ENCODE measurements at places on chromosomes 11 and 22.

- DNase-seq, result no peak
Measured at GRCh38 chr11:77517226-77517625, 43.3 kb upstream of the PAK1 start.

- peak; percentile 76 for DNase-seq
Measured at GRCh38 chr11:45541693-45542434, 123.6 kb downstream of the CHST1 start.

- DNase-seq, result no peak
Measured at GRCh38 chr22:47600281-47600680, 837.8 kb downstream of the TBC1D22A start.

GRCh38 chr11:13745165-13745564, 76.7 kb downstream of the FAR1 start:
- DNase-seq, result no peak

DNA sequence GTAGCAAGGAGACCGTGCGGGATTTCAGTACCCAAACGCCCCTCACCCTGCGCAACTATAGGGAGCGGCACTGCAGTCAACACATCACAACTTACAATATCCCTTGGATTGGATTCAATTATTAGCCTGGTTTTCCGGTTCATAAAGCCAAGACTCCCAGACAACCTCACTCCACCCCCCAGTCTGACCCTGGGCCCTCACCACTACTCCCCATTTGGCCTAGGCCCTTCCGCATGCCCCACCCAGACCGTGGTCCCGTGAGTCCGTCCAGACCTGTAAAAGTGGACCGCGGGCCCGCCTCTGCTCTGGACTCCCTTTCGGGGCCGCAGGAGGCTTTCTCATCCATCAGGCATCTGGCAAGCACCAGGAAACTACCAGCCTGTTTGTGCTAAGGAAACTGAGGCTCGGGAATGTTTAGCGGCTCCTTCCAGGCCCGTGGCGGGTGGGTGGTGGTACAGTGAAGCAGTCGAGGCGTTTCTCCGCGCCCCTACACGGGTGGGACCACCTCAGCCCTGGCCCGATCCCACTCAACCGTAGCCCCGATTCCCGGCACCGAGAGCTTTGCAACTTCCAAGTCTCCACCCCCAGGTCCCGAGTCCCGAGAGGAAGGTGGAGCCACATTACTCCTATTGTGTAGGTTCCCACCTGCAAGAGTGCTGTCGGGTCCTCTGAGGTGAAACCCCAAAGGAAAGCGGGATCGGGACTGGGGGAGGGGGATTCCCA, 679 bp upstream of the DPP3 start:
- DNase-seq, result no peak

DNA sequence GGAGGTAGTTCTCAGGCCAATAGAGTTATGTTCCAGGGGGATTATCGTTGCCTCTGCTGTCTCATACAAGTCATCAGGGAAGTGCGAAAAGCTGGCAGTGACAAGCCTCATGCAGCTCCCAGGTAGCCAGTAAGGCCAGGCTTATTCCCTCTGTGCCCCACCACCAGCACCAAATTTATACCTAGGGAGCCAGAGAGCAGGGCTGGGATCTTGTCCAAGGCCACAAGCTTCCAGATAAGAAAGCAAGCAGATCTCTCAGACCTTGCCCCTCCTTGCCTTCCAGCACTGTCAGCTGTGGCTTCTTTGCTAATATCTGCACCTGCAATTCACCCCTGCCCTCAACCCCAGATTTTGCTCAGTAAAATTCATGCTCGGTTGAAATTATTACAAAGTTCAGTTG, 206.3 kb upstream of the FAT3 start:
- DNase-seq, result no peak

- DNase-seq, result no peak
Measured at GRCh38 chr11:11345099-11345498, 8.0 kb downstream of the CSNK2A3 start.

GRCh38 chr11:2294926-2295290, 6.8 kb downstream of the C11orf21 start:
- DNase-seq, result no peak

- DNase-seq, result no peak
Measured at GRCh38 chr11:118911113-118911879, 14.4 kb downstream of the BCL9L start.

GRCh38 chr11:75760710-75761493, 7.7 kb upstream of the DGAT2 start:
- DNase-seq, result no peak

GRCh38 chr11:72039031-72039855, 40.5 kb downstream of the IL18BP start:
- peak; percentile 35 for DNase-seq

DNA sequence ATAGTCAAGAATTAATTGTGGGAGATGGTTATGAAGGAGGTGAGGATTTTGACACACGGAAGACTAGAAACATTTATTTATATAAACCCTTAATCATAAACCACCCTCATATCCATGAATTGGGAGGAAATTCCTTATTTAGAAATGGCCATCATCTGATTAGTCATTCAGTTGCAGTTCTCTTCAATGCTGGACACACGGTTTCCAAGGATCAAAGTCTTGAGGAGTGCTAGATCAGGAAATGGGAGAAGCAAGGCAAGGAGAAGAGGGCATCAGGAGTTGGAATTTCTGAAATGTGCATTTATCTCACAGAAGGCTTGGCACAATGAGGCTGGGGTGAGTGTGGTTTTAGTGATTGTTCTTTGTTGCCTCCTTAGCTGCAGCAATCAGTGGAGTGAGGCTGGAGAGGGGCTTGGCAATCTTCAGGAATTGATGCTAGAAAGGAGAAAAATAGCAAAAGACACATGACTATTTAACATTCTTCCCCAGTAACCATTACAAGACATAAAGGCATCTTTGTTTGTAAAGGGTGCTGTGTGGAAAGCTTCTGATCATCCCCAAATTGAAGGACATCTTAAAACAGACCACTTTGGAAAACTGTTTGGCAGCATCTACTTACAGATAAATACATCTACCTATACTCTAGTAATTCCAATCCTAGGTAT, 21.6 kb upstream of the GDPD4 start:
- DNase-seq, result no peak

DNA sequence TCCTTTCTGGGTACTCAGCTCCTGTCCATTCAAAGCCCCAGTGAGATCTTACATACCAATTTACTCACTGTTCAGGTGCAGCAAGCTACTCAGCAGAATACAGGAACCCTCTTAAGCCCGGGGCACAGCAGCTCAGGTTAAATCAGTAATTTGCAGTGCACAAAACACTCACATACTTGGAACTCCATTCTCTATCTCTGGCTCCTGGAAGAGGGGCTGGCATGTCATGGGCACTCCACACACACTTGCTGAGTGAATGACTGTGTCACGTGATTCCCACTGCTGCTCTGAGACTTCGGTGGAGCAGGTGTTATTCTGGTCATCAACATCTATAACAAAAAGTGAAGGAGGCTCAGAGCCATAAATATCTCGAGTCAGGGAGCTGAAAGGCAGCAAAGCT, 157.3 kb upstream of the BDNF start:
- DNase-seq, result no peak

DNA sequence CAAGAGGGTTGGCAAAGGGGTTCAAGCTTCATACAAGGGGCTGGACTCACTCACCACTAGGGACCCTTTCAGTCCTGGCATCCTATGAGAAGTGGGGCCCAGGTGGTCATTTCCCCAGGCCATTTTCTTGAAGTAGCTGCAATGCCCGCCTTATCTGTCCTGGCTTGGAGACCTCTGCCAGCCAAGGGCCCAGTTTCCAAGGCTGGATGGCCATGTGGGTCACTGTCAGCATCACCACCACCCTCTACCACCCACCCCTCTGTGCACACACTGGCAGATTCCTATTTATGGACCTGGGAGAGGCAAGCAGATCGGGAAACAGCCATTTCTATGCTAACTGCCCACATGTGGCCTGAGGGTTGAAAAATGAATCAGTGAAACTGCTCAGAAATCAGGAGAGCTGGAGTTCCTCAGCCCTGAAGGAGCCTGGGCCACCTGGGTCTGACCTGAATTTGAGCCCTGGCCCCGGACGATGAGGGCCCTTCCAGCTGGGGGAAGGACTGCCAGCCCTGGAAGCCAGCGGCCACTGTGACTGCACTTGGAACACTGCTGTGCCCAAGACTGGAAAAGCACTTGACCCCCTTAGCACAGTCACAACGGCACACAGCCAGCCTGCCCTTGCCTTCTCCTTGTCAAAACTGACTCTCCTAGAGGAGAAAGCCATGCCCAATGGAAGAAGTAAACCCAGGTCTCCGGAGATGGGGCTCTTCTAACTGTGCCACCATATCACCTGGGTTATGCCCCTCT, 442.2 kb downstream of the BUD13 start:
- no peak for DNase-seq

- no peak for DNase-seq
Measured at GRCh38 chr11:68687311-68687710, 3.0 kb downstream of the GAL start.

- DNase-seq, result peak; percentile 67
Measured at GRCh38 chr22:45212306-45212709, 28.4 kb downstream of the KIAA0930 start.

DNA sequence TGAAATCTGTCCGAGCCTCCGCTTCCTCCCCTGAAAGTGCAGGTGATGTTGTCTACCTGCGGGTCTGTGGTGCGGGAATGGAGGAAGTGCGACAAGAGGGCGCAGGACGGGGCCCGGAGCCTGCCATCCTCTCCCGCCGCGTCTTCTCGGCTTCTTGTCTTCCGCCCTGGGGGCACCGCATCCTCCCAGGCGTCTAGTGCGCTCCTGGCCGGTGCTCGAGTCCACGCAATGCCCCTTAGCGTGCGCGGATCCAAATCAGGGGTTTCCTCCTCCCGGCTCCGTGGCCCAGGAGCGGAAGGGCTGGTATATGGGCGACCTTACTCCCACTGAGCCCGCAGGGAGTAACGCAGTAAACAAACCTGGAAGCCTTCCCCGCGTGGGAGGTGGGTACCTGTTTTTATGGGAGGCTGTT, 405 bp downstream of the SFI1 start:
- no peak for DNase-seq

DNA sequence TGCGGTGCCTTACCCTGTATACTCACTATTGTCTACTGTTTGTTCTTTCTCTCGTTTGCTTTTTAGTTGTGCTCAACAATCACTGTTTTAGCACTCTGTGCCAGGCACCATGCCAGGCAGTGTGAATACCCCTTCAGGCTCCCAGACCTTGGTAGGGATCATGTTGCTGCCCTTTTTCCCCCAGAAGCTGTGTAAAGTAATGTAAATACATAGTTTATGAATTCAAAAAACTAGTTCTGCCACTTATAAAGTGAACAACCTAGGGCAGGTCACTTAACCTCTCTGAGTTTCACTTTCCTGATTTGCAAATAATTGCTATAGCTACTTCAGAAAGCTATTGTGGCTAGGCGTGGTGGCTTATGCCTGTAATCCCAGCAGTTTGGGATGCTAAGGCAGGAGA, 81.0 kb upstream of the CTSC start:
- no peak for DNase-seq

- DNase-seq, result no peak
Measured at GRCh38 chr11:9219572-9219971, 45.6 kb downstream of the DENND5A start.

- DNase-seq, result no peak
Measured at GRCh38 chr11:1499899-1500298, 13.3 kb upstream of the MOB2 start.

GRCh38 chr11:65931773-65932557, 12.7 kb downstream of the DRAP1 start:
- DNase-seq, result no peak

DNA sequence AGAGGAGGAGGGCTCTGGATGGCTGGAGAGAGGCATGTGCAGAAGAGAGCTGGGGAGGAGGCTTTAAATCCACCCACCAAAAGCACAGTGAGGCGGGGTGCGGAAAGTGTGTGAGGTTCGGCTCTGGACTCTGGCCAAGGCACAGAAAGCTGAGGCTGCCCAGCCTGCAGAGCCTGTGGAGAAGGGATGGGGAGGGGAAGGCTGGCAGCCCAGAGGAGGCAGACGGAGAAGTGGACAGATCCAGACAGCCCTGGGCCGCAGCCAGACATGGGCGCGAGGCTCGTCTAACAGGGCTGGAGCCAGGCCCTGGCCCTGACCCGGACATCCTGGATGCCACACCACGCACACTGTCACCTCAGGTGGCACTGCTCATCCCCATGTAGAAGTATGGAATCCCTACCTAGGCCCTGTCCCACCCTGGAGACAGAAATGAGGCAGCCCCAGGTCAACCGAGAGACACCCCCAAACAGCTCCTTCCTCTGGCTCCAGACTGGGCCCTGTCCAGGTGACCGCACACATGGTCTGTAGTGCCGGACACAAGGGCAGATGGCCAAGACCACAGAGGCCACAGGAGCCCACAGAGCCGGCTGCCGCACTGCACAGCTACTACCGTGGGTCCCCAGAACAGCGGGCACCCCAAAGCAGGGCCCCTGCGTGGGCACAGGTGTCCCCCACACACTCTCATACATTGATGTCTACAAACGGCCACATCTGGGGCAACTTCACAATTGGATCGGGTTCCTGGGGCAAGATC, 16.6 kb upstream of the MOB2 start:
- peak; percentile 79 for DNase-seq

GRCh38 chr11:113317339-113317738, 3.0 kb downstream of the TTC12 start:
- DNase-seq, result no peak

- DNase-seq, result peak; percentile 92
Measured at GRCh38 chr11:131867457-131868257, 497.2 kb downstream of the NTM start.

- no peak for DNase-seq
Measured at GRCh38 chr11:77096591-77097019, 6.0 kb upstream of the OMP start.

- no peak for DNase-seq
Measured at GRCh38 chr11:105219269-105219668, 79.7 kb upstream of the CARD18 start.

GRCh38 chr11:65868907-65869306, 3.7 kb downstream of the EFEMP2 start:
- no peak for DNase-seq

- no peak for DNase-seq
Measured at GRCh38 chr22:32648486-32648885, 153.0 kb upstream of the TIMP3 start.

GRCh38 chr11:38019072-38019775, 1421.2 kb upstream of the RAG2 start:
- no peak for DNase-seq

DNA sequence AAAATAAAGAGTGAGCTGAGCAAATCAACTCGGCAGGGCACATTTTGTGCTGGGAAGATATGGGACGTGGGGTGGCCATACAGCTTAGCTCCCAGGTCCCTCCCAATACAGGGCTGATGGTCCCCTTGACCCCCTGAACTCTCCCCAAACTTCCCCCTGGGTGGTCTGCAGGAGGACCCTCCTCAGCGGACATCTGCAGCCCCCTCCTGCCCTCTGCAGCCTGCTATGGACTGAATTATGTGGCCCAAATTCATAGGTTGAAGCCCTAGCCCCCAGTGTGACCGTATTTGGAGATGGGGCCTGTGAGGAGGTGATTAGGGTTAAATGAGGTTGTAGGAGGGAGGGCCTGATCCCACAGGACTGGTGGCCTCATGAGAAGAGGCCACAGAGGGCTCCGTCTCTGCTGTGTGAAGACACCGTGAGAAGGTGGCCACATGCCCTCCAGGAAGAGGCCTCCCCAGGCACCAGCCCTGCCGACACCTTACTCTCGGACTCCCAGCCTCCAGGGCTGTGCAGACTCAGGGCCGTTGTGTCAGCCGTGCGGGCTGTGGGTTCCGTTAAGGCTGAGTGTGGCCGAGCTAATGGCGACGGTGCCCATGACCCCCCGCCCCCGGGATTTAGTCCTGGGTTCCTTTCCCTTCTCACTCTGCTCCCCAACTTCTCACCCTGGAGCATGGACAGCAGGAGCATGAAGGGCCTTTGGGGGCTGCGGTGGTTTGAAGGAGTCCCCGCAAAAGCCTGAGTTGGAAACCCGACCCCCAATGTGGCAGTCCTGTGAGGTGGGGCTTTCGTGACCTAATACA, 1042.8 kb downstream of the BRD1 start:
- no peak for DNase-seq

GRCh38 chr11:3786781-3787428, 10.4 kb downstream of the NUP98 start:
- DNase-seq, result no peak
